ENCODE measurements at places on chromosomes 6 and 20.
A peak's percentile ranks its signal among the peaks of the same experiment; 100 is the strongest.

GRCh38 chr20:58433759-58434158, 44.7 kb downstream of the VAPB start:
- no peak for DNase-seq

DNA sequence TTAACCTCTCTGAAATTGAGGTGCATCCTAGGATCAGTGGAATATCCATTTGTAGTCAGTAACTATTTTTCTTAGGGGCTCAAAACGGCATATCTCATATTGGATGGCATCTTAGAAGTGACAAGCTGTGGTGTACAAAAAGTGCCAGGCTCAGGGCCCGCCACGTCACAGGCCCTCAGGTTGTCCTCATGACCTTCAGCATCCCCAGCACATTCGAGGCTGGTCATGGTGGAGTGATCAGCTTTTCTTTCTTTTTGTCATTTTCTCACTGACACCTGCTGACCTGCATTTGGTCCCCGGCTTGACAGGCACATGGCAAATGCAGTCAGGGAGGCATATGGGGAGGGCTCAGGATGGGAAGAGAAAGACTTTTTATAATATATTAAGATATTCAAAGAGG, 7.1 kb upstream of the E2F1 start:
- DNase-seq: no peak

DNA sequence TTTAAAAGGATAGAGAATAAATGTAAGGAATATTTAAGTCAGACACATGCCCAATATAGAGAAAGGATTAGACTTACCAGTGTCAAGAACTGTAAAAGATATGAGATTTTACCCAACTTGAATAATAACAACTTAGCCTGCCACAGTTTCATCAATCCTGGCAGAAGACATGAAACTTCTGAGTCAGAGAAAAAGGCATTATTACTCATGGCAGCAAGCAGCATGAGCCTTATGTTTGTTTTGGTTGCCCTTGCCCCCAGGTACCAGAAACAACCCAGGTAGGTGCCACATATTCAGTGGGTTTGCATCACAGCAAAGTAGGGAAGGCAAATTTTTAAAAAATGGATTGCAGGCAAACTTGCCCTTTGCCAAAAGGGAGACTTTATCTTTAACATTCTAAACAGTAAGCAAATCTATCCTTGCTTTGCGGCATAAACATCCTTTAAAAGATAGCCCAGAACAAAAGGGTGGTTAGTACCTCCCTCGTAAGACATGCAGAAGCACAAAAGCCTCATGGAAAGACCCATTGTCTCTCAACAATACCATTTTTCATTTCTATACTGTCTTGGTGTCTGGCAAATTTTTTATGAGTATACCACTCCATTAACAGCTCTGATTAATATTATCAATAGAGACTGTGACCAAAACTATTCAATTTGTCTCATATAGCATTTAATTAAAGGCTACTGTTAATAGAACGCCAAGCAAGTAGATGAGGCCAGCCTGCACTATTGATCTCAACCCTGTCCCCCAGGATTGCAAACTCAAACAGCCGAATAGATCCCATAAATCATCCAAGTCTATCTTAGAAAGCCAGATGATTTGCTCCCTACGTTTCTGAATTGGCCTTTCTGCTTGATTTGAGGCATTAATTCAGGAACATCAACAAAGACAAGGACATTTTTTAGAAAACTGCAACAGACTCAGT, 185.1 kb downstream of the COL19A1 start:
- no peak for DNase-seq

DNA sequence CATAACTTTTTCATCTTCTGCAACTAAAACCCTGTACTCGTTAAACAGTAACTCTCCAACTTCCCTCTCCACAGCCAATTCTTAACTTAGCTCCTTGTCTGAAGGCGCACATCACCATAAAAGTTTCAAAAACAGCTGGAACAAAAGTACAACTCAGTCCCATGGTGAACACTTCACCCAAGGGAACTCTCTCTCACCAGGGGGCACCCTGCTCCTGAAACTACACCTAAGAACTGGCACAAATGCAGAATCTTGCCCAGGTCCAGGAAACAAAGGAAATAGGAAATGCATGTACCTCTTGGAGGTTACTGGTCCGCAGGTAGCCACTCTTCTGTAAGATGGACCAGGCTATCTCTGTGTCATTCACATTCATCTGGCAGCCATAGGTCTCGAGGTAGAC, 6.6 kb downstream of the CDK5RAP1 start:
- no peak for DNase-seq

- no peak for DNase-seq
These were observed 188.8 kb downstream of the HIVEP2 start for GRCh38 chr6:142756215-142756630.

DNA sequence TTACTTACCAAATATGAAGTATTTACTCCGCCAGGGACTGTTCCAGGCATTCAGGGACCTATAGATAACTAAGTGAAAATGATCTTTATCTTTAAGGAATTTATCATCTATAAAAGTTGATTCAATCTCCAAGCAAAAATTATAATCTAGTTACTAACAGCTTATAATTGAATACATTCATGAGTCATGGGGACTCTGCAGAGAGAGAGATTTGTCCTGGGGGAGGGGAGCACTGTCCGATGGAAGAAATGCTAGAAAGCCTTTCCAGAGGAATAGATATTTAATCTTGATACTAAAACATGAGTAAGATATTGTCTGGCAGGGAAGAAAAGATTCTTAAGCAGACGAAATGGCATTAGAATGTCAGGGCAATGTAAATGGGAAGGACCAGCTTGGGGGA, 139.3 kb downstream of the CD164 start:
- DNase-seq: no peak

DNA sequence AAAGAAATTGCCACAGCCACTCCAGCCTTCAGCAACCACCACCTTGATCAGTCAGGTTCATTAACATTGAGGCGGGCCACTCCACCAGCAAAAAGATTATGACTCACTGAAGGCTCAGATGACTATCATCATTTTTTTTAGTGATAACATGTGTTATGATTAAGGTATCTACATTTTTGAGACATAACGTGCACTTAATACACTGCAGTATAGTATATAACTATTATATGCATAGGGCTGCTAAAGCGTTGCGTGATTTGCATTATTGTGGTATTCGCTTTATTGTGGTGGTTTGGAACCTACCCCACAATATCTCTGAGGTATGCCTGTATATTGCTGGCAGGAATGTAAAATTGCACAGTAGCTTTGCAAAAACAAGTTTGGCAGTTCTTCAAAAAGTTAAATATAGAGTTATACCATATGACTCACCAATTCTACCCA, 6.8 kb upstream of the RIPK1 start:
- no peak for DNase-seq

GRCh38 chr6:160863782-160864181, 127.8 kb upstream of the MAP3K4 start:
- DNase-seq: no peak

GRCh38 chr6:131163886-131164285, 28.6 kb downstream of the AKAP7 start:
- no peak for DNase-seq

GRCh38 chr6:36111526-36111925, 18.8 kb upstream of the MAPK13 start:
- DNase-seq: no peak

DNA sequence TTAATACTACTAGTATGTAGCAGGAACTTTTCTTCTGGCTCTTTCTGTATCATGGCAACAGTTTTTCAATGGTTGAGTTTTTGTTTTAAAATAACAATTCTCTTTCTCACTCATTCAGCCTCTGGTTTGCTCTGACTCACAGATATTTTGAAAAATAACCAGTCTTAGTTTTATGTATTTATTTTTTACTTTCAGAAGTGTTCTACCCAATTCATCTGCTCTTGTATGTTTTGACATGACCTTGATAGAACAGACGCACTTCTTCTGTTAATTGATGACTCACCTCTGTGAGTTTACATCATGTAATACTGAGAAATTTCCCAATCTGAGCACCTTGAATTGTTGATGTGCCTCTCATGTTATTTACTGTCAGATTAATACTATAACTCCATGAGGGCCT, 178.9 kb downstream of the SASH1 start:
- DNase-seq: no peak

DNA sequence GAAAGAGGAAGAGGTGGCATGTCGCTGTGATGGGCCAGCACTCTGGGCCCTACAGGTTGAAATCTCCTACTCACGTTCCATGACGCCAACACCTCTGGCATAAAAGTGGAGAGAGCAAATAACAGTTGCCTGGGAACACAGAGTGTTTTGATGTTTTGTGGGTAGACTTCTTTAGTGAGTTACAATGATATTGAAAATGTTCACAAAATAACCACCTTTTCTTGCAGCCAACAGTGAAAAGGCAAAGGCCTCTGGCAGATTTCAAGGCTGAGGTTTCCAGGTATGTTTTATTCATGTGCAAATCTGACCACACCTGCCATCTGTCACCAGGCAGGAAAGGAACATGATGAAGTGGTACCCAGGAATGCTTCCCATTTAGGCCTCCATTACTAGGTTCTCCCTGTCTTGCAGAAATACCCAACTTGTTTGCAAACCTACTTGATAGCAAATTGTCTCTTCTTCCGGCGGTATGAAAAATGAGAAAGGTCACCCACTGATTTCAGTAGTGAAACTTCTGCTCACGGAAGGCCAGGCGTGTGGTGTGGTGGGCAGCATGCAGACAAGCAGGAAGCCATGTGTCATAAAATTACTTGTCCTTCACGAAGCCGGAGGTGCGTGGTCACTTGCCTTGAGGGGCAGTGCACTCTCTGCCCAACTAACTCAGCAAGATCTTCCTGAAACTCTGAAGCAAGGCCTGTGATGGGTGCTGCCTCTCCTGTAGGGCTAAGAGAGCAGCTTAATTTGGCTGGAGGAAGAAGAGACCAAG, 299.1 kb upstream of the PRDM1 start:
- DNase-seq: no peak

DNA sequence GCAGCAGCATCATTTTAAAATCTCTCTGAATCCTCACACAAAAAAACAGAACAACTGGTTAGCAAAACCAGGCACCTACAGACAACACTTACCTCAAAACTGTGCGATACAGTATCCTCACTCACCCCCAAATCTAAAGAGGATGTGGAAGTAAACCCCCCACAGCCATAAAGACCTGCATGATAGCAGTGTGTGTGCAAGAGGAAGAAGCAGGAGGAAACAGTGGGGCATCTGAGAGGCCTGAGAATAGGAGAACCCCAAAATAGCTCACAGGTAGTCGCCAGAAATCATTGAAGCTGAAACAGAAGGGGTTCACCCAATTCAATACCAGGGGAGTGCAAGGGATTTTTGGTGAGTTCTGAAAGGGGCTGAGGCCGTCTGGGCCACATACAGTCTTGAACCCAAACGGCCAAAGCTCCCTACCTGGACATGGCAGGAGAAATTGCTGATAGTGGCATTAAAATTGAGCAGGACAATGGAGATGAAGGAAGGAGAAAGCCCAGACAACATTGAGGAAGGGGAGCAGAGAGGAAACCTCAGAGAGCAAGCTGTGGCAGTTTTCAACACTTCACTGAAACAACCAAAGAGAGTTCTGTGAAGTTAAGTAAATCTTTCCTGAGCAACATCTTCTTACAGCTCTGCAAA, 129.7 kb downstream of the FIG4 start:
- no peak for DNase-seq

- peak; percentile 51 for DNase-seq
These were observed 7.9 kb downstream of the NKX2-2 start for GRCh38 chr20:21505810-21506530.

GRCh38 chr20:41135187-41135887, 2.0 kb upstream of the PLCG1 start:
- peak; percentile 48 for DNase-seq

DNA sequence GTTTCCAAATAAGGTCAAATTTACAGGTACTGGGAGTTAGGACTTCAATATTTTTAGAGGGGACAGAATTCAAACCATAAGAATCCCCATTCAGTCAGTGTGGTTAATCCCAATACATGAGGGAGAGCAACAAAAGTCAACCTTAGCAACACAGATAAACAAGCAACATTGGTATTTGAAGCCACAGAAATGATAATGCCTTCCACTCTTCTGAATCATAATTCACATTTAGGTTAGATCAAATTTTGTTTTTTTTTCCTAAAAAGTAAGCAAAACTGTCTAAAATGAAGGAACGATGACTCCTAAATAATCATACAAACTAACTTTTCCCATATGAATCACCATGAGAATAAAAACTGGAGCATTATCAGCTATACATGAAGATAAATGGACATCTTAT, 246.0 kb upstream of the TENT5A start:
- no peak for DNase-seq

- no peak for DNase-seq
These were observed 166.1 kb upstream of the FOXQ1 start for GRCh38 chr6:1145768-1146218.

DNA sequence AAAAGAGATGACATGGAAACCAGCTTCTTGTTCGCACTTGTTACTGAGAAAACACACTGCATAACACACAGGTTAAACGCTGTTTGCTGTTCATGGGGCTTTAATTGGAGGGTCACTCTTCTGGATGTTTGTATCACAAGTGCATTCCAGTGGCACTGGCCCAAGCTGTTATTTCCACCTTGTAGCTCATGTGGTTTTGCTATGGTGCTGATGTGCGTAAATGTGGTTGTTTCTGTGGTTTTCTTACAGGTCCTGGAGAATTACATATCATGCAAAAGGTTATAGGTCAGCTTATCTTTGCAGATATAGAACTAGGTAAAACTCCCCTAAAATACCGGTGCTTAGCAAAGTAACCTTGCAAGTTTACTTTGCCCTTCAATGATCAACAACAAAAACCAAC, 89.3 kb upstream of the AHI1 start:
- no peak for DNase-seq

DNA sequence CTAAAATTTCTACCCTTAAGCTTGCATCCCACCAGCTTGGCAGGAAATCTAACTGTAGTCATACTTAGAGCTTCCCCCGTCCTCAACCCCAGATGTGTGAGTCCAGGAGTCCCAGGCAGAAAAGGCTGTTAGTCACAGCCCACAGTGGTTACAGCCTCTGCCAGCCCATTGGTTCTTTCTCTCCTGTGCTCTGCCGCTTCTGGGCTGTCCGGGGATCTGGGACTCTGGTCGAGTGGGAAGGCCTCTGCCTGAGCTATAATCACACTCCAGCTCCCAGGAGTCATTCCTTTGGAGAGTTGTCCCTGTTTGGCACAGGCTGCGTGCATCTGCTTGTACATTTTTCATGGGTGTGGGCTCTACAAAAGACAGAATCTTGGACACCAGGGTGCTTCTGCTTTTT, 45.6 kb upstream of the FYN start:
- DNase-seq: no peak

DNA sequence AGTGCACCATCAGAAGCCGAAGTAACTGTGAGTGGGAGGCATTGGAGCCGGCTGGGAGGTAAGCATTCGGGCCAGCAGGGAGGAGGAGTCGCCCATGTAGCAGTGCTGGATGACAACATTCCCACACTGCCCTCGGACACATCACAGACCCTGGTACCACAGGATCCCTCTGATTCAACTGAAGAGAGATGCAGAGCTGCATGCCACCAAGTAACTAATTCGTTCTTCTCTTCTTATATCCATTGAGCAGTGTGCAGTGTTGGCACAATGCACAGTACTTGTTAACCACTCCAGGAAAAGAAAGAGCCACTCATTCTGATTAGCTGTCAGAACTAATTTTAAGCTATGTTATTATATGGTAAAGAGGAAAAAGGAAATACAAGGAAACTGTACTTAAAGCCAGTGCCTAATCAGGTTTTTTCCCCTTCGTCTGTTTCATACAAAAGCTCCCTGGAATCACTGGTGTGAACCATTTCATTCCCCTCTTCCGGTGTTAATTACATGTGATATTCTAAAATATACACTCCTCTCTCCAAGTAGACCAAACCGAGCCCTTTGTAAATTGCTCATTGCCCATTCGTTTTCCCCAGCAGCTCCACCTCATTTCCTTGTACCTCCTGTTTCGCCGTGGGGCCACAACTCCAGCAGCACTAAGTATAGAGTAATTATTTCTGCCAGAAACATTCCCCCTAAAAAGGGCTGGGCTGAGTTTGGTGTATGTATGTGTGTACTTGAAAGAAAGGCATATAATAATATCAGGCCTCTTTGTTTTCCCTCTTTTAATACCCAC, 32.4 kb upstream of the ADTRP start:
- no peak for DNase-seq
